Fibroblast of skin of right quadriceps (primary cell): ENCODE measurements at places on chromosomes 6 and 20.

- DNase-seq = no peak
These were observed 12.7 kb downstream of the STX11 start for GRCh38 chr6:144162977-144163376.

DNA sequence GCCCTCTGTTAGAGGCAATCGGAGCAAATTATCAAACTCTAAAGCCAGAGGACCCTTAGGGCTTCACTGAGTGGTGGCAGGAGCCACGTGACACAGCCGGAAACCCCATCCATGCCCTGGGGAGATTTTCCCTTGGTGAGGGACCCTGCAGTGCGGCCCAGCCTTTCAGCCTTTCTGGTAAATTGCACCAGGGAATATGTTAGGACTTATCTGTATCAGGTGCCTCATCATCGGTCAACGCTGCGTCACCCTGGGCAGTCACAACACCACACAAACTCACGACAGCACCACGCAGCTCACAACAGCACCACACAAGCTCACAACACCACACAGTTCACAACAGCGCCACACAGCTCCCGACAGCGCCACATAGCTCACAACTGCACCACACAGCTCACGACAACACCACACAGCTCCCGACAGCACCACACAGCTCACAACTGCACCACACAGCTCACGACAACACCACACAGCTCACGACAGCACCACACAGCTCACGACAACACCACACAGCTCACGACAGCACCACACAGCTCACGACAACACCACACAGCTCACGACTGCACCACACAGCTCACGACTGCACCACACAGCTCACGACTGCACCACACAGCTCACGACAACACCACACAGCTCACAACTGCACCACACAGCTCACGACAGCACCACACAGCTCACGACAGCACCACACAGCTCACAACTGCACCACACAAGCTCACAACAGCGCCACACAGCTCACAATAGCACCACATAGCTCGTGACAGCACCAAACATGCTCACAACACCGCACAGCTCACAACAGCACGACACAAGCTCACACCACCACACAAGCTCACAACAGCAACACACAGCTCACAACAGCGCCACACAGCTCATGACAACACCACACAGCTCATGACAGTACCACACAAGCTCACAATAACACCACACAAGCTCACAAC lies 199.0 kb downstream of the DLL1 start:
- no peak for DNase-seq

- DNase-seq = no peak
These were observed 27.2 kb upstream of the CHD6 start for GRCh38 chr20:41645372-41645771.

GRCh38 chr6:10558565-10558964 lies 37.4 kb downstream of the GCNT2 start:
- no peak for DNase-seq

- DNase-seq = no peak
These were observed 86.7 kb upstream of the BACH2 start for GRCh38 chr6:90383196-90383822.

DNA sequence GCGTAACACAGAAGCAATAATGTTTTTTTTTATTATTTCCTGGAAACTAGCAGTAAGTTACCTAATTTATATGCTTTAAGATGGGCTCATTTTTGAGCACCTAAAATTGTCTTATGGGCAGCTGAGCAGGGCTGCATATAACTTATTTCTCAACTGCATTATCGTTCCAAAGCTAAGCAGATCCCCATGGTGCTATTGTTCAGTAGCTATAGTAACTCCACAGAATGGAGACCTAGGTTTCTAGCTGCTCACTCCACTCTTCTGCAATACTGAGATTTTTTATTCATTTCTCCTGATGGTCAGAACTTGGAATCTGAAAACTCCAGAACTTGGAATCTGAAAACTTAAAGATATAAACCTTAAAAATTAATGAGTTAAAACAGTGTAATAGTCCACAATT lies 18.7 kb downstream of the CRISP1 start:
- DNase-seq = no peak

DNA sequence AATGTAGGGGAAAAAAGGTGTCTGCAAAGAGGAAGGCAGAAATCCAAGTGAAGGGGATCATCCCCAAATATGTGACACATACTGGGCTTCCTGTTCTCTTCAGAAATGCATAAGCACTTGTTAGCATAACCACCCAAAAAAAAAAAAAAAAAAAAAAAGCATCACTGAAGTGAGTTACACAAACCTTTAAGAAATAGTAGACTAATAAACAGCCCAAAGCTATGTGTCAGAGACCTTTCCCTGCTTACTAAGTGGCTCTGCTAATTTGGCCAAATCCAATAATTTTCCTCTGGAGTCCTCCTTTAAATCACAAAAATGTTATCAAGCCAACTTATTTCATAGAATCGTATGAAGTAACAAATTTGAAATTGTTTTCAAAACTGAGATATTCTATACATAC lies 7.5 kb upstream of the DST start:
- DNase-seq = no peak

GRCh38 chr6:162713974-162714780 lies 13.4 kb downstream of the PRKN start:
- DNase-seq = no peak

- peak; percentile 65 for DNase-seq
These were observed 6.2 kb upstream of the SOX4 start for GRCh38 chr6:21587179-21587960.

- DNase-seq = no peak
These were observed 14.2 kb downstream of the E2F3 start for GRCh38 chr6:20415712-20416454.

GRCh38 chr6:73042892-73043291 lies 182.4 kb downstream of the KHDC1L start:
- DNase-seq = no peak

DNA sequence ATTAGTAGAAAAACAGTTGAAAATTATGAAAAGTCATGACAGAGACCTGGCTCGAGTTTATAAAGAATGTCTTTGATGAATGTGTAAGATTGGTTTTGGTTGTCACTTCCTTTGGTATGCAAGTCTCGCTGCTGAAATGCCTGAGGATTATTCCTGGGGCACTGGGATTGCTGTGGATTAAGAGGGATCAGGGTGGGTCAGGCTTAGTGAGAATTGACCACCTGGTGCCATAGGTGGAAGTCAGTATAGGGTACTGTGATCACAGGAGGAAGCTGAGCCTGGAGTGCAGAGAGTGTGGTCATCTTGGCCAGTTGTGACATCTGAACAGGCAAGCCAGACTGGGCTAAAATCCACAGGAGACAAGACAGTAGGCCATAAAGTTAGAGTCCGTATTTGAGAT lies 34.9 kb downstream of the CEP43 start:
- DNase-seq = no peak

DNA sequence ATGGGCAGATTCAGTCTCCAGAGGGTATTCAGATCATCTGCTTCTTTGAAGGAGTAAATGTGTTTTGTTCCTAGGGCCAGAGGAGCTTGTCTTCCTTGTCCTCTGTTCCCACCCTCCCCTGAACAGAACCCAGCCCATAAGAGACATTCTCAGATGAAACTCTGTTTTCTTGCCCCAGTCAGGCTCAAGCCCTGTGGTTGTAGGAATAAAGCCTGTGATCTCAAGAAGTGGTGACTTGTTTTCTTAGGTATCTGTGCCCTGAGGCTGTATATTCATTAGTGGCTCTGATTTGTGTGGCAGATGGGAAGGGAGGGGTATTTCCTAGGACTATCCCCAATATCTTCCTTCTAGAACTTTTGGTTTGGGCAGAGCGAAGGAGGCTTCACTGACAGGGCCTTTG lies 27.9 kb downstream of the GSS start:
- DNase-seq = no peak

GRCh38 chr6:109671733-109672132 lies 19.3 kb downstream of the AK9 start:
- DNase-seq = peak; percentile 81

DNA sequence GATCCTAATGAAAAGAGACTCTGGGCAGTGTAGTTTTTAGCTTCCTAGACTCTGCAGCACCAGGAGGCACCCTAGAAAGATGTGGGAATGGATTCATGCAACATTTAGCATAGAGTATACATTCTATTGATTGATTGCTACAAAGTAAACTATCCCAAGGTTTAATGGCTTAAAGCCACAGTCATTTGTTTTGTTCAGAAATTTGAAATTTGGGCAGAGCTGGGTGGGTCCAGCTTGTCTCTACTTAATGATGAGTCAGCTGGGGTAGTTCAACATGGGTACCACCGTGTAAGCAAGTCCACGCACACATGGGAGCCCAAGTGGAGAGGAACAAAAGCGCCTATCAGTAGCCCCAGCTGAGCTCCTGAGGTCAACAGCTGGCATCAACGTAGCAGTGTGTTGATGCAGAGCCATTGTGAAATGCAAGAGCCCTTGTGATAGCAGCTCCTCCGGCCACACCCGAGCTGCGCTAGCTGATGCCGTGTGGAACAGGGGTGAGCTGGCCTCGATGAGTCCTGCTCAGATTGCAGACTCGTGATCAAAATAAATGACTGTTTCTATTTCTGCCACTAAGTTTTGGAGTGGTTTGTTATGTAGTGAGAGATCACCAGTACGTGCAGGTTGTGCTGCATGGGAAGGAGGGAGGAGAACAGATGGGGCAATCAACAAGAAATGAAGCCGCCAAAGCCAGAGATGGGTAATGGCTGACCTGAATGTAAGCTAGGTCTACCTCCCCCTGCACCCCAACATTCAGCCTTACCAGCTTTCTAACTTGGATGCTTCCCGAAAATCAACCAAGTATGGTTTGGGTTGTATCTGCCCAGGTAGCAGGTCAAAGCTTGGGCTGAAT lies 45.7 kb upstream of the TRAF3IP2 start:
- DNase-seq = no peak

DNA sequence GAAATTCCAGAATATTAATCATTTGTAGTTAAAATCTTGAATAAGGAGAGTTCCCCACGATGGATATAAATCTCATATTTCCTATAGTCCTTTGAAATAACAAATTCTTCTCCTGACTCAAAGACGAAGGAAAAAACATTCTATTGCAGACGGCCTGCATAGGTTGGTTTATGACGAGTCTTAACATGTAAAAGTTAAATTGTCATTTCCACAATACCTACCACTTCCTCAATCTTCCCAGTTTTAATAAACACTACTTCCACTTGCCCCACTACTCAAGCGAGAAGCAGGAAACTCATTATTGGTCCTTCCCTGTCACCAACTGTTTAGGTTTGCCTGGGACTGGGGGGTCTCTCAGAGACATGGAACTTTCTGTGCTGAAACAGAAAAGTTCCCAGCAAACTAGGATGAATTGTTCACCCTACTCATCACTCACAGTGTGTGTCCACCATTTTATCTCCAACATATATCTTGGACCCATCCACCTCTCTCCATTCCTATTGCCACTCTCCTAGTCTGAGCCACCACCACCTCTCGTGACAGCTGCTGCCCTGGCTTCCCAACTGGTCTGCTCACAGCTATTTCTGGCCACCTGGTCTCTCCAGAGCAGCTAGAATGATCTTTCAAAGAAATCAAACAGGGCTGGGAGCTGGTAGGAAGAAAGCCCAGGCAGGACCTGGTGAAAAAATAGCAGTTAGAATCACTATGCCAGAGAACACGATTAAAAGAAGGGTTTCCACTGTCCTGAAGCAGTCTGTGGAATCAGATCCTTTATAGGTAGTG lies 15.1 kb upstream of the ZSCAN9 start:
- no peak for DNase-seq

DNA sequence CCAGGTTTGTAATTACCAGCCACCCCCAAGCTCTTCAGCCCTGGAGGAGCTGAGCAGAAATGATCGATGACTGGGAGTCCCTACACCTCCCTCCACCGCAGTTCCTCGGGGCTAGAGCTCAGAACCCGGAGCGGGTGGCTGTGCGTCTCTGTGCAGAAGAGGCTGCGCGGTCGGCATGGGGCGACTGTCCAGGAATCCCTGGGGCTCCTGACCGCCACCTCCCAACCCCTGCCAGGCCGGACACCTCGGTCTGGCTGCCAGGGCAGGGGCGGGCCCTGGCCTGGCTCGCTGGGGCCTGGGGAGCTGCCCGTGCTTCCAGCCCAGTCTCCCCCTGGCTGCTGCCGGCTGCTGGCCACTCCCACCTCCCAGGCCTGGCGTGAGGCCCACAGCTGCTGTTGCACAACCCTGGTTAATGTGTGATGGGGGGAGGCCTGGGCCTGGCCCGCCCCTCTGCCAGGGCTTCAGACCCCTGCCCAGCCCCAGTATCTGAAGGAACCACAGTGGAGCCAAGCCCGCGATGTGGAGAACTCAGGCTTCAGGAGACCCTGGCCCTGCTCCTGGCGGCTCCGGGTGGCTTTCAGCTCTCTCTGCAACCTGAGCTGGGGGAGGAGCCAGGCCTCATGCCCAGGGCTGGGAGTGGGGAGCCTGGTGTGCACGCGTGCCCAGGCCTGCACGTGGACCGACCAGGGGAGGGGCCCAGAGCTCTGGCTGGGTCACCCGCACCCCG lies 1.2 kb downstream of the SLC2A4RG start:
- peak; percentile 86 for DNase-seq

DNA sequence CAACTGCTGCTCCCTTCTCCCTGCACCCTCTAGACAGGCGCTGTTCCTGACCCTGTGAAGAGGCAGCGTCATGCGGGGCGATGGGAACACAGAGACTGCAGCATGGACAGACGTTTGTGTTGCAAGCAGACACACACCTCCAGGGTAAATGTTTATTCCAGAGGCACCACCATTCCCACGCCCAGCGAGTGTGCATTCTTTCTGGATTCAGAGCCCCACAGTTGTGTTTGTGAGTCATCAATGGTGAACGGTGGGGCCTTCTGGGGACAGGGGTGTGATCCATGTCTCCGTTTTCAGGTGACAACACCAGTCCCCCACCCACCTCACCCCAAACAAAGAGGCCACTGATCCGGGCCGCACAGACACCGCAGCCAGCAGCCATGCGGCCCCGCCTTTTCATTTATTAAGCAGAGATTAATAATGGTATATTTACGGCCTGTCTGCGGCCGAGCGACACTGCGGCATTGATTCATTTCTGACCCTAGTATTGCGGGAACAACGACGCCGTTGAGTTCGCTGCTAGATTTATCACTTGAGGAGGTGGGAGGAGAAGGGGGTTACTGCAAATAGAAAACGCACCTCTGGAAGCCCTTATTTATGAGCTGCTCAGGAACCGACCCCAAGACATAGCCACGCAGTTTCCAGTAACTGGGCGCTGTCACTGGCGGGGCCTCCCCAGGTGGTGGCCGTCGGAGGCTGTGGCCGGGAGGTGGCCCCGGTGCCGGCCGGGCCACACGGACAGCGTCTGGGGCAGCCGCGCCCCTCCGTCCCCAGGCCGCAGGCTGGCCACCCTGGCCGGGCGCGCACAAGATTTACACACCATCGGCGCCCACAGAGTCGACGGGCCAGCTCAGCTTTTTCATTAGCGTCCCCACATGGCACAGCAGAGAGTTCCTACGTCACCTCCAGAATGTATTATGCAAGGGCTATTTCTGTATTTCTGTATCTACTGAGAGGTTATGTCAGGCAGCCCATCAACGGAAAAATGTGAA lies 367.6 kb downstream of the THBS2 start:
- DNase-seq = no peak
